Activated CD8-positive, alpha-beta T cell treated with anti-CD3 and anti-CD28 coated beads, Interleukin-2, amount 10 ng/mL, durations not matched to agents 7 days and 5 days (primary cell): ENCODE measurements at places on chromosomes 3 and 15. TPM values are rescaled to one million over a fixed set of nuclear protein-coding genes. Genes with fewer than 3 reads are reported as not detected.

CCDC39 gene
- not detected for total RNA-seq

GRCh38 chr15:72033285-72033684 is 84.7 kb downstream of the MYO9A start:
- no peak overlapping the region for H3K27ac ChIP-seq
- H3K4me3 ChIP-seq, result no peak overlapping the region
- H3K36me3 ChIP-seq, result peaks cover 5% of the 10 kb centered on the region

GRCh38 chr3:117408811-117409210 is 699.2 kb downstream of the TUSC7 start:
- H3K4me3 ChIP-seq, result no peak overlapping the region
- H3K27me3 ChIP-seq, result no peaks in the 10 kb centered on the region
- no peaks in the 10 kb centered on the region for H3K36me3 ChIP-seq
- H3K27ac ChIP-seq, result no peak overlapping the region
- no peak for DNase-seq

GRCh38 chr3:66344848-66345578 is 124.2 kb downstream of the SLC25A26 start:
- no peaks in the 10 kb centered on the region for H3K27me3 ChIP-seq
- no peak for DNase-seq
- no peak overlapping the region for H3K27ac ChIP-seq
- peaks cover 8% of the 10 kb centered on the region for H3K36me3 ChIP-seq

BFSP2 gene
- total RNA-seq, result 0.42 TPM

DNA sequence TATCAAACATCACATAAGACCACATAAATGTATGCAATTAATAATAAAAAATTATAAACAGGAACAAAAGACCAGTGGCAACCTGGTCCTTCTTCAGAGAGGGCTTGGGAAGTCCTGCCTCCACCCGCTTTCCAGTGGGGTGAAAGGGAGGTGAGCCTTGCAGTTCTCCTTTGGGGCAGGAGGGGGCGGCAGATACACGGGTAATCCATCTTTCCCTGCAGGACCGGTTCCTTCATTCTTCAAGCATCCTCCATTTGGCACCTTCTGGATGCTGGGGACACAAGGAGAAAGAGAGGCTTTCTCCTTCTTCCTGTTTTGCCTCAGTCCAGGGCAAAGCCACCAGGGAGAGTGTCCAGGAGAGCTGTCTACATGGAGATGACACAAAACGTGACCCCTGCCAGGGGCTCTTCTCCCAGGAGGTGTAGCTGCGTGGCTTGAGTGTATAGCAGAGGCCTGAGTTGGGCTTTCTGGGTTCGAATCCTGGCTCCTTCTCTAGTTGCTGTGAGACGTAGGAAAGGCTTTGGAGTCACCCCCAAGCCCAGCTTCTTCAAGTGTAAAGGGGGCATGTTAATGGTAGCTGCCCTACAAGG is 23.2 kb downstream of the RPLP1 start:
- peaks cover 4% of the 10 kb centered on the region for H3K4me1 ChIP-seq
- no peak overlapping the region for H3K27ac ChIP-seq
- H3K36me3 ChIP-seq, result no peaks in the 10 kb centered on the region
- peaks cover 34% of the 10 kb centered on the region for H3K27me3 ChIP-seq

SLC24A5 gene
- not detected for total RNA-seq

DNA sequence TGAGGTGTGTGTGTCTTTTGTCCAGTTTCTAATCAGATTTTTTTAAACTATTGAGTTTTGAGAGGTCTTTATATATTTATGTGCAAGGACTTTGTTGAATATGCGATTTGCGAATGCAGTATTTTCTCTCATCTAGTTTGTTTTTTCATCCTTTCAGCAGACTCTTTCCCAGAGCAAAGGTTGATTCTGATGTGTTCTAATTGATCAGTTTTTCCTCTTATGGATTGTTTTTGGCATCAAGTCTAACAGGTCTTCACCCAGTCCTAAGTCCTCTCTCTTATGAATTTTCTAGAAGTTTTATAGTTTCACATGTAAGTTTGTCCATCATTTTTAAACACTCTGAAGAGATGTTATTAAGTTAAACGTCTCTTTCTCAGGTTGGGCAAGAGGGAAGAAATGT is 17.8 kb upstream of the TJP1 start:
- no peaks in the 10 kb centered on the region for H3K36me3 ChIP-seq
- no peak overlapping the region for H3K27ac ChIP-seq
- no peaks in the 10 kb centered on the region for H3K4me1 ChIP-seq
- no peak overlapping the region for H3K4me3 ChIP-seq
- no peak for DNase-seq

DUOXA2 gene
- total RNA-seq, result not detected

GRCh38 chr3:126084768-126085180 is 850 bp upstream of the SLC41A3 start:
- no peak for DNase-seq
- H3K36me3 ChIP-seq, result peaks cover 10% of the 10 kb centered on the region
- H3K4me3 ChIP-seq, result peak overlapping the region; percentile 91
- peaks cover 21% of the 10 kb centered on the region for H3K4me1 ChIP-seq

LRRN1 gene
- 1.7 TPM for total RNA-seq

ZNF660 gene
- 0.55 TPM for total RNA-seq

- no peaks in the 10 kb centered on the region for H3K27me3 ChIP-seq
- no peak overlapping the region for H3K27ac ChIP-seq
- H3K36me3 ChIP-seq, result no peaks in the 10 kb centered on the region
- no peak overlapping the region for H3K4me3 ChIP-seq
Measured at GRCh38 chr3:174937478-174937877, 78.3 kb downstream of the NAALADL2 start.

ADCY5 gene
- not detected for total RNA-seq

DNA sequence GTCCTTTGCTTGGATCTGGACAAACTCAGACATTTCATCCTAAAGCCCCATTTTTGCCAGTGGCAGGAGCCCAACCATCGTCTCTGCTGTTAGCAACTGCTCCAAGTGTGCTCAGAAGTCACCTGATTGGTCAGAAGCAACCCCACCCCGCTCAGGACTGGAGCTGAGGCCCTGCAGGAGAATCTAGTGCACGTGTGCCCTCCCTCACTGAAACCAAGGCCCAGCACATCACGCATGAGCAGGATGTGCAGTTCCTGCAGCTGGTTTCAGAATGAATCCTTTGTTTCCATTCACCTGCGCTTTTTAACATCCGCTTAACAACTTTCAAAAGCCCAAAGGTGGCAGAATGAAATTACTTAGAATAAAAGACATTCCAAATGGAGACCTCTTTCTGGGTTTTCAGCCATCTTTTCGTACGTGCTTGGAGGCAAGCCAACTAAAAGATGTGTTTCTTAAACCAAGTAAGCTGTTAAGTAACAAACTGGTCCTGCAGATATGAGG is 81.2 kb downstream of the SRGAP3 start:
- peak; percentile 84 for DNase-seq
- peaks cover 10% of the 10 kb centered on the region for H3K4me1 ChIP-seq
- H3K27ac ChIP-seq, result peak overlapping the region; percentile 69
- H3K36me3 ChIP-seq, result no peaks in the 10 kb centered on the region
- peak overlapping the region; percentile 26 for H3K4me3 ChIP-seq

GRCh38 chr15:59611276-59612260 is at the start of gene GCNT3:
GCNT3 (plus strand) TSS chr15:59611783; CDS start chr15:59618239, 6,456 bp downstream.
- peaks cover 16% of the 10 kb centered on the region for H3K27me3 ChIP-seq
- no peak within 1 kb of the TSS for H3K4me3 ChIP-seq
- no peak for DNase-seq
- H3K27ac ChIP-seq, result no peak within 1 kb of the TSS
- peaks cover 3% of the 10 kb centered on the region for H3K36me3 ChIP-seq

GRCh38 chr15:41921639-41922038 is 27.8 kb upstream of the SPTBN5 start:
- DNase-seq, result no peak
- H3K36me3 ChIP-seq, result peaks cover 4% of the 10 kb centered on the region
- peaks cover 23% of the 10 kb centered on the region for H3K4me1 ChIP-seq
- no peaks in the 10 kb centered on the region for H3K27me3 ChIP-seq
- H3K4me3 ChIP-seq, result no peak overlapping the region

DZIP1L gene
- total RNA-seq, result not detected

GRCh38 chr15:64275934-64276333 is 80.0 kb downstream of the CSNK1G1 start:
- peaks cover 13% of the 10 kb centered on the region for H3K36me3 ChIP-seq
- H3K4me3 ChIP-seq, result no peak overlapping the region
- H3K27ac ChIP-seq, result no peak overlapping the region
- no peak for DNase-seq
- no peaks in the 10 kb centered on the region for H3K27me3 ChIP-seq

GRCh38 chr3:132034097-132034485 is 723 bp downstream of the CPNE4 start:
- no peak overlapping the region for H3K4me3 ChIP-seq
- H3K4me1 ChIP-seq, result peaks cover 10% of the 10 kb centered on the region
- no peak for DNase-seq
- no peak overlapping the region for H3K27ac ChIP-seq
- peaks cover 30% of the 10 kb centered on the region for H3K27me3 ChIP-seq

GRCh38 chr15:68416158-68416535 is 15.8 kb downstream of the ITGA11 start:
- H3K4me1 ChIP-seq, result no peaks in the 10 kb centered on the region
- no peak for DNase-seq
- H3K36me3 ChIP-seq, result no peaks in the 10 kb centered on the region
- H3K4me3 ChIP-seq, result no peak overlapping the region

GRCh38 chr3:21310891-21311290 is 440.1 kb downstream of the ZNF385D start:
- no peak overlapping the region for H3K4me3 ChIP-seq
- no peak for DNase-seq
- no peaks in the 10 kb centered on the region for H3K27me3 ChIP-seq

DNA sequence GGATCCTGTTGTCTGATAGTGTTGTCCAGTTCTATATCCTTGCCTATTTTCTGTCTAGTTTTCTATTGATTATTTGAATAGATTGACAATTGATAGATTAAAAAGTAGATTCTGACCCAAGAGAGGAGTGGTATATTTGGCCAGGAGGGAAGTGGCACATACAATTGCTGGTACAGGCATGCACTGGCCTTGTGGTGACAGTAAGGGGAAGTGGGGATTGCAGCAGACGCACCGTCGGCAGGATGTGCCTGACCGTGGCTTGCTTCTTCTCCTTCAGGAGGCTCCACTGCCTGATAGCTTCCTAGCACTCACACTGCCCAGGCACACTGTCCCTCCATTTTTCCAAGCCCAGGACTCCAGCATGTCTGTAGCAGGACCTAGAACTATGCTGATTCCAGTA is 10.5 kb downstream of the GABRG3 start:
- H3K4me3 ChIP-seq, result no peak overlapping the region
- H3K36me3 ChIP-seq, result no peaks in the 10 kb centered on the region
- no peaks in the 10 kb centered on the region for H3K27me3 ChIP-seq
- H3K4me1 ChIP-seq, result no peaks in the 10 kb centered on the region
- no peak for DNase-seq

DNA sequence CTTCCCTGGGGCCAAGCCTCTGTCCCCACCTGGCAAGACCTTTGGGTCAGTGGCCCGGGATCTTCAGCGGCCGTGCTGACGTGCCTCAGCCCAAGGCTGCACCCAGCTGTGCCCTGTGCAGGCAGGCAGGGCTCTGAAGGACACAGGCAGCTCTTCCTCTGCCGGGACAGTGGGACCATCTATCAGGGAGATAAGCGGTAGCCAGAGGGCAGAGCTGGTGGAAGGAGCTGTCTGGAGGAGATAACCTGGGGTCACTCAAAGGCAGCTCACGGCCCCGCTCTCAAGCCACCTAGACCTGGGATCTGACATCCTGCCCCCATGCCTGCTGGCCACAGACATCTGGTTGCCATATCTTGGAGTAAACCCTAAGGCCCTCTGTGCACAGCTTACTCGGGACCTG is 27.3 kb downstream of the DUSP7 start:
- no peak overlapping the region for H3K27ac ChIP-seq
- H3K4me3 ChIP-seq, result no peak overlapping the region
- no peaks in the 10 kb centered on the region for H3K4me1 ChIP-seq
- DNase-seq, result no peak

CCDC54 gene
- total RNA-seq, result not detected

GRCh38 chr3:23112491-23112890 is 90.6 kb upstream of the UBE2E2 start:
- no peak for DNase-seq
- no peaks in the 10 kb centered on the region for H3K27me3 ChIP-seq
- H3K4me3 ChIP-seq, result no peak overlapping the region
- H3K36me3 ChIP-seq, result no peaks in the 10 kb centered on the region
- peaks cover 10% of the 10 kb centered on the region for H3K4me1 ChIP-seq

SSUH2 gene
- total RNA-seq, result 0.26 TPM

- H3K27ac ChIP-seq, result no peak overlapping the region
- H3K4me3 ChIP-seq, result no peak overlapping the region
- DNase-seq, result no peak
- no peaks in the 10 kb centered on the region for H3K27me3 ChIP-seq
- no peaks in the 10 kb centered on the region for H3K4me1 ChIP-seq
- no peaks in the 10 kb centered on the region for H3K36me3 ChIP-seq
Measured at GRCh38 chr15:27692438-27692837, 406.7 kb downstream of the OCA2 start.

SEMA3B gene
- total RNA-seq, result 0.84 TPM

UBAP1L gene
- total RNA-seq, result 4.2 TPM

ZMYND10 gene
- 5.1 TPM for total RNA-seq

DNA sequence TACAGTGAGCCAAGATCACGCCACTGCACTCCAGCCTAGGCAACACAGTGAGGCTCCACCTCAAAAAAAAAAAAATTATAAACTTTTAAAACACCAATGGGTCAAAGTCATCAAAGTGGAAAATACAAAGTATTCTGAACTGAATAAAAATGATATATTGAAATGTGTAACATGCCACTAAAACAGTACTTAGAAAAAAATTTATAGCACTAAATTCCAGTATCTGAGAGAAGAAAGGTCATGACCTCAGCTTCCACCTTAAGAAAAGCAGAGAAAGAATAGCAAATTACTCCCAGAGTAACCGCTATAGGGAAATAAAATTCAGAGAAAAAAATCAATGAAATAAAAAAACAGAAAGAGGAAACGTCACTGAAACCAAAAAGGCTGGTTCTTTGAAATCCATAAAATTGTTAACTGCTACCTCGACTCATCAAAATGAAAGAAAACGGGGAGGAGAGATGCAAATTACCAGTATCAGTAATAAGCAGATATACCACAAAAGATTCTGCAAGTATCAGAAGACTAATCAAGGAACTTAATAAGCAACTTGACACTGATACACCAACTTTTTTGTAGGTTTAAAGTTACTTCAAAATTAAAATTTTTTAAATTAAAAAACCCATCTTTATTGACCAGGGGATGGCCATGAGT is 20.8 kb downstream of the ATP13A3 start:
- no peak for DNase-seq
- no peak overlapping the region for H3K27ac ChIP-seq
- H3K27me3 ChIP-seq, result no peaks in the 10 kb centered on the region
- no peaks in the 10 kb centered on the region for H3K36me3 ChIP-seq
- H3K4me3 ChIP-seq, result no peak overlapping the region
